ENCODE measurements at places on chromosomes 5 and 9.
A peak's percentile ranks its signal among the peaks of the same experiment; 100 is the strongest.

- no peak for DNase-seq
Measured at GRCh38 chr5:163938595-163938994, 433.2 kb downstream of the MAT2B start.

DNA sequence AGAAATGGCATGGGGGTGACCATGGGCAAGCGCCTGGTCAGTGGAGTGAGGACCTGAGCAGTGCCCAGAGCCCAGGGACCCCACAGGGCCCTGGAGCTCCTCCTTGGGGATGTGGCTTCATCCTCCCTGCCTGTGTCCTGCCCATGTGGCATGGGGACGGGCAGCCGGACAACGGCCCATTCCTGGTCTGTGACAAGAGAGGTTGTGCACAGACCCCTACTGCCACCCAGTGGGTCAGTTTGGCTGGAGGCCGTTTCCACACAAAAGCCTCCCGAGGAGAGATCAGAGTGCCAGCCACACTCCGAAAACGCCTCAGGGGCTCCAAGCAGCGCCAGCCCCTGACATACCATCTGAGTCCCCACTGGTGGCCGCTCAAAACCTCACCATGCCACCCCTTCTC, 19.8 kb downstream of the SLC6A18 start:
- DNase-seq = peak; percentile 19

- DNase-seq = no peak
Measured at GRCh38 chr9:20472342-20473045, 149.8 kb downstream of the MLLT3 start.

GRCh38 chr9:131020862-131021261, 11.9 kb downstream of the LAMC3 start:
- no peak for DNase-seq

GRCh38 chr9:15271403-15271802, 35.6 kb downstream of the TTC39B start:
- no peak for DNase-seq

- DNase-seq = no peak
Measured at GRCh38 chr5:133357758-133358157, 254.6 kb downstream of the FSTL4 start.

- no peak for DNase-seq
Measured at GRCh38 chr9:114060070-114060469, 18.0 kb downstream of the AMBP start.

- no peak for DNase-seq
Measured at GRCh38 chr5:54996466-54996865, 11.1 kb upstream of the ESM1 start.

GRCh38 chr9:95075700-95076099, 241.8 kb downstream of the FANCC start:
- no peak for DNase-seq

GRCh38 chr5:38555354-38556087, 925 bp downstream of the LIFR start:
- no peak for DNase-seq

DNA sequence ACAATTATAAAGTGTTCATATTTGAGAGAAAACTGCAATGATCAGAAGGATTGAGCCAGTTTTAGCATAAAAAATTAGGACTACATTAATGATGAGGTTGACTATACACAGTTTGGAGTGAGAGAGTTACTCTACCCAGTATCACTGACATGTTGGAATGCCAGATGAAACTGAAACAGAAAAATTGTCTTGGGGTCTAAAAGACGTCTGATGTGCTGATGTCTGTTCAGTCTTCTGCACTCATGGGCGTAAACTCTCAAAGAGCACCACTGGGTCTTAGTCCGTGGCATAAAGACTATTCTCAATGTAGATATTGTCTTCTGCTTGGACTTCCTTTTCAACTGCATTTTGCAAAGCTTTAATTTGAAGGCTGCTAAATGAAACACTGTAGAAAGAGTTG, 29.5 kb downstream of the HAVCR1 start:
- no peak for DNase-seq

DNA sequence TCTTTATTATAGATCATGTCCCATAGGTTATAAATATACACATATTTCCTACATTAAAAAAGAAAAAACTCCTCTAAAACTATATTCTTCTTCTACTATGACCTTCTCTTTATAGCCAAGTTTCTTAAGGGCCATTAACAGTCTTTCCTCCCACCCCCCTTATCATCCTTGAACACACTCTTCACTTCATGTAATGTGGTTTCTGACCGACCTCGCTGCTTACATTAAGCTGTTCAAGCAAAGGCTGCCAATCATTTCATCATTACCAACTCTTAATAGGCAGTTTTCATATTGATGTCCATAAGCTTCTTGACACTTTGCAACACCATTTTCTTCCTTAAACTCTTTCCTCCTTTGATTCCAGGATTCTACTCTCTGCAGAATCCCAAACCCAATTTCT, 283.0 kb upstream of the PCSK5 start:
- DNase-seq = no peak

DNA sequence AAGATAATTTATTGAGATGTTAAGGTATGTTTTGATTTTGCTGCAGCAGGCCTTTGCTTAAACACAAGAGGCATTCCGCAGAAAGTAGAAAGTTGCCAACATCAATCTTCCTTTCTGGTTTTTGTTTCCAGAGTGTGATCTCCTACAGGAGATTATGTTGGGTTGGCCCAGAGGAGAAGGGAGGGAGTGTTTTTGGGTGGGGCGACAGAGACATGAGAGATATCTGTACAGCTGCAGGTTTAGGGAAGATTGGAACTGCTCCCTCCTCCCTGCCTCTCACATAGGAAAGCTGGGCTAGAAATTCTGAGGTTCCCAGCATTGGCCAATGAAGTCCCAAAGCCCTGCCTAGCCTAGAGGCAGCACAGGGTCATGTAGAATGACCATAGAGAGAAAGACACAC, 211.0 kb downstream of the CEMIP2 start:
- DNase-seq = no peak

GRCh38 chr9:107390778-107391177, 98.8 kb downstream of the KLF4 start:
- no peak for DNase-seq

- no peak for DNase-seq
Measured at GRCh38 chr5:31470608-31471007, 61.3 kb downstream of the DROSHA start.

DNA sequence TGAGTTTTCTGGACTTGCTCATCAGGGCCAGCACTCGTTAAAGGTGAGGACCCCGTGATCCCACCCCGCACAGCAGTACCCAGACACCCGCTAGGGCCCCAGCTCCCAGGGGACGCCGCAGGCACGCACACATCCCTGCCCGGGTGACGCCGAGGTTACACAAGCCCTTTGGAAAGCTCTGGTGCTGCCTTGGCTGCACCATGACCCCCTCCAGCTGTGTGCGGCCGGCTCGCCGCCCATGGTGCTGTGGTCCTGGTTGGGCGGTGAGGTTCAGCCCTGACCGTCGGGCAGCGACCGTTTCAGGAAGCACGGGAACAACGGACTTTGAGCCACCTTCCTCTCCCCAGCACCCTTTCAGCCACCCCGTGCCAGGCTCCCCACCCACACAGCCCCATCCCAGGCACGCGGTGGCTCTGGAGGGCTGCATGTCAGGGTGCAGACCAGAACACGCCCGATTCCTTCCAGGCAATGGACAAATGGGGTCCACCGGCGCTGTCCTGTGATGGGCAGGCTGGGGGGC, 7.5 kb upstream of the SLC12A7 start:
- DNase-seq = no peak

Data from RWPE1 (cell line).